ENCODE measurements at places on chromosomes 5 and 9.
A peak's percentile ranks its signal among the peaks of the same experiment; 100 is the strongest.

- DNase-seq: no peak
Measured at GRCh38 chr9:80020056-80020455, 448.3 kb downstream of the TLE4 start.

DNA sequence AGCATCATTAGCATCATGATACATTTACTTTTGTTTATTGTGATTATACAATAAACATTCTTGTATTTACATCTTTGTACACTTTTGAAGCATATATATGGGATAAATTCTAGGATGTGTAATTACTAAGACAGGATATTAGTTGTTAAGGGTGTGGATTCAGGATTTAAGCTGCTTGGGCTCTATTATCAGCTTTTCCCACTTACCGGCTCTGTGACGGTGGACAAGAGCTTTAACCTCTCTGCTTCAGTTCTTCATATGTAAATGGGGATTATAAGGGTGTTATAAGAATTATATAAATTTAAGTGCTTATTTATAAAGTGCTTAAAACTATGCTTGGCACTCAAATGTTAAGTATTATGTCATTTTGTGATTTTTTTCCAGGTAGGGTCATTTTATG, 131.1 kb downstream of the FER start:
- DNase-seq: no peak

GRCh38 chr9:133813749-133814585, 75.8 kb upstream of the SARDH start:
- DNase-seq: no peak

GRCh38 chr5:124747791-124748686, 1.6 kb upstream of the ZNF608 start:
- DNase-seq: peak; percentile 1

- DNase-seq: no peak
Measured at GRCh38 chr5:119828541-119828940, 199.2 kb downstream of the FAM170A start.

DNA sequence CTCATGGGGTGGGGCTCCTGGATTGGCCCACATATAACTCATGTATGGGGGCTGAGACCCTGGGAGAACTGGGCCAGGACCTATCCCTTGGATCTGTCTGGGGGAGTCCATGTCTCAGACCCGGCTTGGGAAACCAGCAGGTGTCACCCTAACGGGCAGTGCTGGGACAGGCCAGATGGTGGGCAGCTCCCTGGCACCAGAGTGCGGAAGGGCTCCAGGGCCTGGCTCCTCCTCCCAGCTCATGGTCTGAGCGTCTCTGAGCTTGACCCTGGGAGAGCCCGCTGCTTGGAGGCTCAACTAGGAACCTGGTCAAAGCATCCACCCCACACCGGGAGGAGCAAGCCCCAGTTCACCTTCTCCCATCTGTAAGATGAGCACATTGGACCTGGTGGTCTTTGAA, 15.5 kb upstream of the NCS1 start:
- no peak for DNase-seq

DNA sequence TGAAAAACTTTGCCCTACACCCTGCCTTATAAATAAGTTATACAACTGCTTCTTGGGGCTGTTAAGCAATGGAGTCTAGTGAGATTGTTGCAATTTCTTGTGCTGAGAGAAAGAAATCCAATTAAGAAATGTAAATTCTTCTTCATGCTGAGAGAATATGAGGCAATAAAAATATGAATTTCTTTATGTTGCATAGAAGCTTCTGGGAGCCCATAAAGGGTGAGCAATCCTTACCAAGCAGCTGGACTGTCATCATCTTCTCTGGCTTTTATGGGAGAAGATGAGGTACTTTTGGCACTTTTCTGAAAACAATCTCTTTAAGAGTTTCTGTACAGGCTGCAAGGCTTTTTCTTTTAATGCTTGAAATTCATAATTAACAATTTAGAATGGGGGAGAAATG, 204.3 kb downstream of the DMRTA1 start:
- DNase-seq: no peak

DNA sequence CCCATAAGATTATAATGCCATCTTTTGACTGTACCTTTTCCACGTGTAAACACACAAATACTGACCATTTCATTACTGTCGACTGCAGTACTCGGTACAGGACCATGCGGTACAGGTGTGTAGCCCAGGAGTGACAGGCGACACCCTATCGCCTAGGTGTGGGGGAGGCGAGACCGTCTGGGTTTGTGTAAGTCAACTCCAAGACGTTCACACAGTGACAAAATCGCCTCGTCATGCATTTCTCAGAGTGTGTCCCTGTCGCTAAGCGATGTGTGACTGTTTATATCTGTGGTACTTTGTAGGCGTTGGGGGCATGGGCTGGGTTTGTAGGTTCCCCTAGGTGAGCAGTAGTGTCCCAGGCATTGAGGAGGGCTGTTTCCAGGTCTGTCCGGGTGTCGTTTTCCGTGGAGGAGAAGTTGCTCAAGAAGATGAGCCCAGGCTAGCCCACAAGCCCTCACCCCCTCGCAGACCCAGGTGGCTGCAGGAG, 20.3 kb downstream of the NEK6 start:
- DNase-seq: no peak

GRCh38 chr9:91803970-91804752, 145.9 kb downstream of the ROR2 start:
- DNase-seq: no peak

GRCh38 chr5:10106806-10107205, 142.9 kb downstream of the ATPSCKMT start:
- DNase-seq: no peak
